Natural killer cell (primary cell): ENCODE measurements at places on chromosomes 4 and X. TPM values are rescaled to one million over a fixed set of nuclear protein-coding genes. Genes with fewer than 3 reads are reported as not detected.

NLRP2B gene
- not detected for total RNA-seq

GRCh38 chrX:153960077-153960476 lies 11.5 kb downstream of the HCFC1 start:
- no peak for DNase-seq

GRCh38 chr4:87967193-87967592 lies 8.3 kb upstream of the SPP1 start:
- DNase-seq, result no peak

DNA sequence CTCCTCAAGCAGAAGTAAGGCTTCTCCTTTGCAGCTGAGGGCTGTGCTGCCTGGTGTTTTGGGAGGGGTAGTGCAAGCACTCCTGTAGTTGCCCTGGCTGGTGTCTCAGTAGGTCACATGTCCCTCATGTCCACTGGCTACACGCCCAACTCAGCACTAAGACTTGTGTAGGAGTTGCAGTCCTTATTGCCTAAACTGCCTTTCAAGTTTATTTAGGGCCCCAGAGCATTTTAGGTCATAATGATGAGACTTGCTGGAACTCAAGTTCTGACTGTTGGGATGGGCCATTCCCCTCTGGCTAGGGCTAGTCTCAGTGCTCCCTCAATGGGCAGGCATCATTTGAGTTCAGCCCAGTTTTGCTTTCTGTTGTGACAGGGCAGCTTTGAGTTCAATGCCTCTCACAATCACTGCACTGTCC lies 44.1 kb downstream of the PPM1K start:
- no peak for DNase-seq

GASK1B gene
- 0.31 TPM for total RNA-seq
